Lower leg skin (tissue), 4 donors: ENCODE measurements at places on chromosomes 2 and 18. TPM values are rescaled to one million over a fixed set of nuclear protein-coding genes. Genes with fewer than 3 reads are reported as not detected.

DNA sequence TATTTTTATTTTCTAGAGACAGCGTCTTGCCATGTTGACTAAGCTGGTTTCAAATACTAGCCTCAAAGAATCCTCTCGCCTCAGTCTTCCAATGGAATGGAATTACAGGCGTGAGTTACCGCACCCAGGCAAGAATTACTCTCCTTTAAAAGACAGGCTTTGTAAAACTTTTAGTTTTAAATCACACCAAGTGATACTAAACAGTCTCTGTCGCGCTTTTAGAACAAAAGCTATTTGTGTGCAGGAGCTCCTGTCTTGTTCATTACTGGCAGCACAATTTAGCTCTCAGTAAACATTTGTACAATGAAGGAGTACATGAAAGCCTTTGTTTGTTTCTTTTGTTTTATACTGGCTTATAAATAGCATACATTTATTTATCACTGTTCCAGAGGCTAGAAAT lies 1719.2 kb upstream of the PIK3C3 start:
- DNase-seq = no peak

- DNase-seq = peak; percentile 24
Observed at GRCh38 chr18:2087877-2088673, 483.2 kb downstream of the METTL4 start.

GRCh38 chr2:223954401-223954800 lies 2.9 kb upstream of the MRPL44 start:
- DNase-seq = no peak

DNA sequence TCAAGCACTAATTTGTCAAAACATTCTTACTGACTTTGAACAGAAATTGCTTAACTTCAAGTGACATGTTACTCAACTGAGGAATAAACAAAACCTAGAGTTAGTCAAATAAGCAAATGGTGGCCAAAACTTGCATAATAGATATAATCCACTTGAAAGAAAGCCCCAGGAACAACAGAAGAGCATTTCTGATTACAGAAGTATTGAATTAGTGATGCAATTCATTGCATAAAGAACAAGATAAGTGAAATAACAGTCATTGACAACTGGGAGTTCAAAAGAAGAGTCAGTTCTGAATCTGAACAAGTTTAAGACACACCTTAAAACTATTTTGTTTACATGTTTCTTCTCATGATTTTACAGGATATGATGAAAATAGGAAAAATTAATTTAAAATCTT lies 30.8 kb downstream of the COBLL1 start:
- DNase-seq = no peak

DNA sequence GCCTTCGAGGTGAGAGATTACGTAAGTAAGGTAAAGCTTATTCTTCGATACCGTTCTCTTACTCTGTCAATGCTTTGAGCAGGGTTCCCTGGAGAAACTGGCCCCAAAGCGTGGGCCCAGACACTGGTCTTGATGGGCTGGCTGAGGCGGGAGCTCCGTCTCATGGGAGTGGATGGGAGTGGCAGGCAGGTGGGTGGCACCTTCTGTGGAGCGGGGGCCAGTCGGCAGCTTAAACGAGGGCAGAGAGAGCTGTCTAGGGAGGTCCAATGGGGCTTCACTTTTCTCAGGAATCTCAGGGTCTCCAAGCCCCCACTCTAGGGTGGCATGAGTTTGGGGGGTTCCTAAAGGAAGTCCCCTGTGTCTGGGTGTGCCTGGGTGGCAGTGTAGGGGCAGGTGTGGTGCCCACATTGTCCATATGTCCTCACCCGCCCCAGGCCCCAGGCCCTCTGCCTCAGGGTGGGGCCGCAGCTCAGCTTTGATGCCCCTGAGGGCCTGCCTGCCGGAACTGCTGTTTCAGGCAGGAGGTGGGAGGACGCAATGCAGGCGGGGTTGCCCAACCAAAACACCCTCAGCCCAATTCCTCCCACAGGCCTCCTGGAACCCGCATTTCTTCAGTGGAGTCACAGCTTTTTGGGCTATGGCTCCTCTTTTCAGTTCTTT lies 32.5 kb upstream of the FOSL2 start:
- no peak for DNase-seq

DNA sequence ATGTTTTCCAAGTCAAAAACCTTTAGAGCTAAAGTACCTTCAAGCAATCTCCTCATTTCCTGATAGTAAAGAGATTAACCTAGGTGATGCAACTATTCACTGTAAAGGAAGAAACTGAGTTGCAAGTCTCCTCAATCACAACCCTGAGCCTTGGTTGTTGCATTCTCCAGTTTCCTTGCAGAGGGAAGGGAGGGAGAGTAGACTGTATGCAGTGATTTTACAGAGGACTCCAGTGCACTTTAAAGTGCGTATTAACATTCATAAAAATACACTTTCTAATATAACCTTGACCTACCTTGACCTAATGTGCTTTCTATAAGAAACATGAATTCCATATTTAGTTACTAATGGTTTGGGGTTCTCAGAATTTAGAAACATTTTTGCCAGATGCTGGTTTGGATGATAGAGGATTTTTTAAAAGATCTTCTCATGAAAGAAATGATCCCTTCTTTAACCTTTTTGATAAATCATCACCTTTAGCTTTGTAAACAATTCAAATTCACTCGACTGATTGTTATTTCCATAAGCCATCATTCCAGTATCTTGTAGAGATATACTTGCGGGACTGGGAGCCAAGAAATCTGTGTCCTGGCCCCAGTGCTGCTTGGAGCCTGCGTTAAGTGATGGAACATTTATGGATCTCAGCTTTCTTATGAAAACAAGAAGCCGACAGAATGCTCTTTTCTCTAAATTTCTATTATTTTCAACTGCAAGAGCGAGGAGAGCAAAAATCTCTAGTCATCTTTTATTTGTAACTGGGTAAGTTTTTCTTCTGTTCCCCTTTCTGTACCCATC lies 228.3 kb downstream of the ZNF521 start:
- no peak for DNase-seq

GRCh38 chr2:23452372-23452771 lies 67.4 kb downstream of the KLHL29 start:
- DNase-seq = peak; percentile 70

- DNase-seq = no peak
Observed at GRCh38 chr2:224908818-224909217, 133.4 kb downstream of the DOCK10 start.

GRCh38 chr2:33497221-33497650 lies 20.8 kb downstream of the RASGRP3 start:
- no peak for DNase-seq

- DNase-seq = no peak
Observed at GRCh38 chr2:11187731-11188130, 32.5 kb downstream of the SLC66A3 start.

DNA sequence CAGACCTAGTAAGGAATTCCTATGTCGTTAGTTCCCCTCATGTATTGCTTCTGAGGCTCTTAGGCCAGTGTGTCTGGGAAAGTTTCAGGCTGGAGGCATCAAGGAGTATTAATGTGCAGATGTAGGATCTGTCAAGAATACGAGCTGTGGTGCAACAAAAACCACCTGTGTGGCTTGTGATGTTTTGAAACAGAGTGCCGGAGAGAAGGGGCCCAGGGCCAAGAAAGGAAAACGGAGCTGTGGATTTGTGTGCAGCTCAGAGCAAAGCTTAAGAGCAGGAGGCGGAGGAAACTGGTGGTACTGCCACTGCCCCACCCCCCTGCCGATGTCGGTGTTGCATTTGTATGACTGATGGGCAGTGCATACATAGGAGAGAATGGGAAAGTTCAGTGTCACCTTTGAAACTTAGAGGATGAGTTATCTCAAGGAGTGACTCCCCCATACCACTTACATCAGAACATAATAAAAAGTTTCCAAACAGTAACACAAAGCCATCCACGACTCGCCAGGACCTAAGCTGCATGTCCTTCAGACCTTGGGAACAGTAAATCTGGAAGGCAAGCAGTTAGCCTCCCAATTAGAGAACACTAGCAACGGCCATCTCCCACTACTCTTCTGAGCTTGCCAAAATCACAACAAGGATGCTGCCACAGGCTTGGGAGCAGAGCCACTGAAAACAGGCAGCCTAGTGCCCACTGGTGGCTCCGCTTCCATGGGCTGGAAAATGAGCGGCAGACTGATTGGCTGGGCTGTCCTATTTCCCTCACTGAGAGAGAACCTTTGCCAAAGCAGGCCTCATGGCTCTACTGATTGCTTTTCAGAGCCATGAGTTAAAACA lies 152.7 kb upstream of the NT5C1B start:
- no peak for DNase-seq

DNA sequence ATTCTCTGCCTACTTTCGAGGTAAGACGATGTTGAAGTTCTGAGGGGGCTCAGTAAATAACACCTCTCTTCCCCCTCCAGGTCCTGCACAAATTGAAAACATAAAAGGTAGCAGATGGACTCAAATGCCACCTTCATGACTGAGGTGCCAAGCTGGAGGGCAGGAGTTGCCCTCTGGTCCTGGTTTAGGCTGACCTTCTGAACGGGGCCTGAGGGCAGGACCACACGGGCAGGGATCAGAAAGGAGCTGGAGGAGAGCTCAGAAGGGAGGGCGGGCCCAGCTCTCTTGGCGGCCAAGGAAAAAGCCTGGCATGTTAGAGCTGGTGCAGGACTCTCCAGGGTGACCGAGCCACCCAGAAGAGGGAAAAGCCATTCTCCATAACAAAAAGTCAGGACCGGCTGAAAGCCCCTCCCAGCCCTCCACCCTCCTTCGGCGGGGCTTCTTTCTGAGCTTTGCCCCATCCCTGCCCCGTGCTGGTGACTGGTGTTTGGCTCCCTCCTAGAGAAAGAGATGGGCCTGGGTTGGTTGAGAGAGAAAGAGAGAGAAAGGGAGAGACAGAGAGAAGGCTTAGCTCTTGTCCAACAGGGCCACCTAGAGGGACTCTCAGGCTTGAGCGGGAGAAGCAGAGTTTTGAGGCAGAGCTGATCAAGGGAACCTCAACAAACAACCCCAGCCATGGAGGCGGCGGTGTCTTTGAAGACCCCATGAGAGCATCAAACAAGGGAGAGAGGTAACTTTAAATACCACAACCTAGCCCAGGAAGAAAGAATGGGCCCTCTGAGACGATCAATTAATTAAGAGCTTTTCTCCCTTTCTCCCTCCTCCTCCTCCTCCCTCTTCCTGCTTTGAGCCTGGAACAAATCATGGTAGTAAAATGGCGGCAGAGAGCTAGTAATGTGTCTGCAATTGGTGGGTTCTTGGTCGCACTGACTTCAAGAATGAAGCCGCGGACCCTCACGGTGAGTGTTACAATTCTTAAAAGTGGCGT lies 50.8 kb downstream of the WIPF1 start:
- no peak for DNase-seq

DNA sequence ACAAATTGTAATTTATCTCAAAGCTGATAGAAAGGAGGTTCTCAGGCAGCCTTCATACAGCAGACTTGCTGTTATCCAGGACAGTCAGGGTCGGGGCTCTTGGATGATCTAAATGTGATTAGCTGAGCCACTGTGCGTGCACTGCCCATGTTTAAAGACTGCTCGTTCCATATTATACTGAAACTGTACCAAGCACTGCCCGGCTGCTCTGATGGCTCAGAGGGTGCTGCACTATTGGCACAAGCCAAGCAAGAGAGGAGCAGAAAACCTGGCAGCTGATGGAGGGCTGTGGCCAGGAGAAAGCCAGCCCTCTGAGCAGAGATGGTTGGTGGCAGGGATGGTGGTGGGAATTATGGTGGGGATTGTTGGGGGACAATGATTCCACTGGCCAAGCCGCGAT lies 63.4 kb downstream of the COL6A3 start:
- DNase-seq = no peak

GRCh38 chr2:126476691-126477090 lies 179.3 kb upstream of the GYPC start:
- no peak for DNase-seq

DNA sequence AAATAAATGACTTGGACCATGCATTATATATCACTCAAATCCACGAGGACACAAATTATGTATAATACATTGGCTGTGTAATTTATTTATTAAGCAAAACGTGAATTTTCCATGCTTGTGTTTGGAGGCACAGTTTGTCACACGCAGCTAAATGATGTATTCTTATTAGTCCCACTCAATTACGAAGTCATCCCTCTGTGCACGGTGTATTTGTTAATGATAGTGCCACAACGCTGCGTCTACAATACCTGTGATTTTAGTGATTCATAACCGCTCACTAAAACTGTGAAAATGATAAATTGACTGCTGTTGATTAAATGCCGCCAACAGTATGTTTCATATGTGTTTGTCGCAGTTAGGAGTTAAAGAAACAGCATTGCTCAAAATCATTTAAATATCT lies 358.3 kb downstream of the ZNF516 start:
- DNase-seq = no peak

DNA sequence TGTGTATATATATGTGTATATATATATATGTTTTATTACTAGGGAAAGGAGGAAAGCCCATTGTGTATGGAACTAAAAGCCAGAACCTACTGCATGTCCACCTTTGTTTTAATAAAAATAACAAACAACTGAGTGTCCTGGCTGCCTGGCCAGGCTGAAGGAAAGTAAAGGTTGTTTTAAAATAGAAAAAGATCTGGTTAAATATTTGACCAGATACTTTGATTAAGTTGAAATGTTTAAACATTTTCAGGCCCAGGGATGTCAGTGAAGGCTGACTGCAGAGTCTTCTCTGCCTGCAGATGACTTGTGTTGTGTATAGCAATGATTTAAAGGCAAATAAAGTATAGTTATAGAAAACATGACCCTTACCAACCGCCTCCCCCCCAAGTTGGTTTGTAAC lies 22.8 kb downstream of the SPTBN1 start:
- DNase-seq = no peak

DNA sequence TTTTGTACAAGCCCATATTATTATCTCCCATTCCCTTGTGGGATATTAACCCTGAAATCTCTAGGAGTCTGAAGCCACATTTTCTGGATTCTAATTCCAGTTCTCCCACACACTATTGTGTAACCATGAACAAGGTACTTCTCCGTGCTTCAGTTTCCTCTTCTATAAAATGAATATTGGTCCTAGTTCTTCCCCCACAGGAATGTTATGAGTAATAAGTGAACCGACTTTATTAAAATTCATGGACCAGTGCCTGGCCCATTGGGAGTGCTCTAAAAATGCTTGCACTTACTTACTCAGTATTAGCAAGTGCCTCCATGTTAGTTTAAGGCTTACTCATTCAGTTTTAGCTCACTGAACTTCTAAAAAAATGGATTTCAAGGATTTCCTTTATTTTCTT lies 1.4 kb upstream of the ACMSD start:
- no peak for DNase-seq

- no peak for DNase-seq
Observed at GRCh38 chr2:30957591-30957990, 150.3 kb upstream of the CAPN13 start.

ABCA12 gene
- 88.4 TPM for total RNA-seq

BCL11A gene
- 94.4 TPM for total RNA-seq

RAMP1 gene
- 19.1 TPM for total RNA-seq

SMYD1 gene
- not detected for total RNA-seq

NEU2 gene
- 29.9 TPM for total RNA-seq

HOXD3 gene
- total RNA-seq = 3.1 TPM

FNDC4 gene
- 2.6 TPM for total RNA-seq

RNF125 gene
- total RNA-seq = 6.3 TPM

KCTD1 gene
- 56.2 TPM for total RNA-seq

NEU4 gene
- total RNA-seq = 0.15 TPM

GPAT2 gene
- 3.6 TPM for total RNA-seq

GAREM2 gene
- 0.58 TPM for total RNA-seq
